ENCODE measurements at places on chromosomes 16 and 17.

DNA sequence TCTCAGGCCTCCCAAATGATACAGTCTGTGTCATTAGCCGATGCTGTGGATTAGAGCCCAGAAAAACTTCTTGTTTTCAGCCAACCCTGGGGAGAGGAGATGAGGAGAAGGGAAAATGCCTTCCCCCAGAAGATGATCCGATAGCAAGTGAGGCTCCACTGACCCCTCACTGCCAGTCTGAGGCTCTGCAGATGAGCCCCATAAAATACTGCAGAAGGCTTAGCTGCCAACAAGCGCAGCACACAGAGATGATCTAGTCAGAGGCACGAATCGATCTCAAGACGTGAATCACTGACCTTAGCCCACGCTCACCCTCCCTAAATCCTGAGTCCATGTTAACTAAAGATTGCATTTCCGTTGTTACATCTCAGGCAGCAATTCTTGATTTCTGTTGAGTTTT, 31.5 kb downstream of the SALL1 start:
- no peak for DNase-seq

DNA sequence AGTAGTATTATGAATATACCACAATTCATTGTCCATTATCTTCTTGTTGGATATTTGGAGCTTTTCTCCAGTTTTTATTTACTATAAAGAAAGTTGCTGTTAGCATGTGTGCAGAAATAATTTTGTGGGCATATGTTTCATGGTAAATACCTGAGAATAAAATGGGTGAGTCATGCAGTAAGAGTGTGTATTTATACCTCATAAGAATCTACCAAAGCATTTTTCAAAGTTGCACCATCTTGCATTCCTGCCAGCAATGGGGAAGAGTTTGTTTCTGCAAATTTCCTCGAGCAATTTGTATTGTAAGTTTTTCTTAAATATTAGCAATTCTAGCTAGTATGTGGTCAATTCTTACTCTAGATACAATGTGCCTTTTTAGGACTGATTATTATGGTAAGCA, 7.9 kb upstream of the MON1B start:
- DNase-seq: no peak

GRCh38 chr17:65750631-65751115, 189.2 kb upstream of the AXIN2 start:
- DNase-seq: peak; percentile 85

DNA sequence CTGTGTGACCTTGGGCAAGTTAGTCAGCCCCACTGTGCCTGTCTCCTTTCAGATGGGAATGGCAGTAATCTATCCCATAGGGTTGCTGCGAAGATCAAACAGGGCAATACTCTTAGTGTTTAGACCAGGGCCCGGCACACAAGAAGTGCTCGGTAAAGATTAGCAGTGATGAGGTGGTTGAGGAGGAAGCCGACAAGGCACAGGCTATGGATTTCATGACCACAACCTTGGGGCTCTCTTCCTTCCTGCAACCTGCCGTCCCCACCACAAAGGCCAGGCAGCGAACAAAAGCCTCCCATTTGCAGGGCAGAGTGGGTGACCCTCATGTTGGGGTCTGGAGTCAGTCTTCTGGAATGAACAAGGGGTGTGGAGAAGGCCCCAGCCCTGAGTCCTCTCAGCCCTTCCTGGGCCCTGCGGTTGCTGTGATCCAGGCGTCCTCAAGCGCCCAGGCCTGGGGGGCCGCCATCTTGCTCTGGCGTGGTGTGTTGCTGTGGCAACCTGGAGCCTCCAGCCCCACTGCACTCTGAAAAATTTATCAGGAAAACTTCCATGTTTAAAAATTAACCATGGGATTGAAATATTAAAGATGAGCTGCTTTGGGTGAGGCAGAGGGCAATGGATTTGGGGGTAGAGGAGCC, 9.8 kb downstream of the ADAM11 start:
- DNase-seq: no peak

GRCh38 chr17:64297467-64298088, 34.5 kb upstream of the TEX2 start:
- no peak for DNase-seq

GRCh38 chr17:27577884-27578717, 52.9 kb upstream of the LGALS9 start:
- no peak for DNase-seq

DNA sequence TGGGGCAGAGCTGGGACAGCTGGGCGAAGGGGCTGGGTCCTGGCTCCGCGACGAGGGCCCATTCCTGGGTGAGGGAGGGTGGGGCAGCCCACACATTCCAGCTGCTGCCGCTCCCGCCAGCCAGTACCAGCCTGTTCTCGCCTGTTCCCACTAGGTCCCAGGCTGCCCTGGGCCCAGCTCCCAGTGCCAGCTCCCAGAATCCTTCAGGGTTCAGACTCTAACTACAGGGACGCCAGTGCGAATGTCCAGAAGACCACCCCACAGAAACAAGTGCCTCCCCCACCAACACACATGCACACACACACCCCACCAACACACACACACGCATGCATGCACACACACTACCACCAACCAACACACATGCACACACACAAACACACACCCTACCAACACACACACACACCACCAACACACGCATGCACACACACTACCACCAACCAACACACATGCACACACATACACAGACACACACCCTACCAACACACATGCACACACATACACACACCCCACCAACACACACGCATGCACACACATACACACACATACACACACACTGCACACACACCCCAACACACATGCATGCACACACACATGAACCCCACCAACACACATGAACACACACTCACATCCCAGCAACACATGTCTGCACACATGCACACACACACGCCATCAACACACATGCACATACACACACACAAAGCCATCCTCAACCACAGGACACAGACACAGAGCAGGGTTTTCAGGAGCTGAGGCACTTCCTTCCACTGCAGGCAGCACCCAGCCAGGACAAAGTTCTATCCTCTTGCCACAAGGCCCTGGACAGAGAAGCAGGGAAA, 27.5 kb upstream of the KRT17 start:
- DNase-seq: no peak

GRCh38 chr17:70298929-70299531, 129.7 kb downstream of the KCNJ2 start:
- DNase-seq: no peak

DNA sequence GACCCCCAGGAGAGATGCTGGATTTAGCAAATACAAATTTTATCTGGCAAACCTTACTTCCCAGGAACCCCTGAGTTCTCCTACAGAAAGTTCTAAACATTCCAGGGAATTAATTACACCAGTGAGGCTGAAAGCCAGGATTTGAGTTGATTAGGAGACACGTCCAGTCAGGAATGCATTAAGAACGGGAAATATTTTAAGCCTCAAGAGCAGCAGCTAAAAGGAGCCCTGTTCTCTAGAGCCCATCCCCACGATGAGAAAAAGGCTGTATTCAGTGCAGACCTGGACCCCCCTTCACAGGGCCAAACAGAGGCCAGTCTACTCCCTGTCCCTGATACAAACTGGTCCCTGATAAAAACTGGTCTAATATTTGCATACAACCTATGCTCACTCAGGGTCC, 55.0 kb downstream of the VAT1L start:
- no peak for DNase-seq

- DNase-seq: peak; percentile 49
Measured at GRCh38 chr17:66727634-66728570, 107.0 kb upstream of the CACNG5 start.

GRCh38 chr17:19748807-19749193, 702 bp upstream of the ALDH3A1 start:
- no peak for DNase-seq

GRCh38 chr17:80650331-80650672, 105.7 kb downstream of the RPTOR start:
- DNase-seq: no peak

- DNase-seq: peak; percentile 79
Measured at GRCh38 chr16:87791295-87792204, 25.8 kb upstream of the KLHDC4 start.

DNA sequence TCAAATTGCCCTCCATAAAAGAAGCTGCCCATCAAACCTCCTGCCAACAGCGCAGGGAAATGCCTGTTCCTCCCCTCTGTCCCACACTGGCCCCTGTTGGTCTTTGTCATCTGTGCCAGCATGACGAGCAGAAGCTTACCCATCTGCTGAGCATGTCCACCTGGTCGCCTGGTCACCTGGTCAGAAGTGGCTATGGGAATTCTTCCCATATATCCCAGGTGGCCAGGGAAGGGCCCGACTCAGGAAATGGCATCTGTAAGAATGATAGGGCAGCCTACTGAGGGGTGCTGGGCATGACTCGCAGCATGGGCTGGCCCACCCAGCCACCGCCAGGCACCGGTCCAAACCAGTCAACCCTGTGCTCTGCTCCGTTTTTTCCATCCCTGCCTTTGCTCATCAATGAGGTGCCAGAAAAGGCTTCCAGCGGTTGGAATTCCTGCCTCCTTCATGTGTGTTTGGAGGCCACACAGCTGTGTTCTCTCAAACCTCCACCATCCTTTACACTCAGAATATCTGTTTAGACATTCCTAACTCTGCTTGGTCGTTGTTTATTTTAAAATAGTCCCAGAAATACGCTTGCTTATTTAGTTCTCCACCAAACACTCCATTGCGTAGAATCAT, 145.2 kb downstream of the CLEC16A start:
- no peak for DNase-seq

GRCh38 chr17:42065201-42065600, 14.8 kb upstream of the C17orf113 start:
- DNase-seq: no peak

DNA sequence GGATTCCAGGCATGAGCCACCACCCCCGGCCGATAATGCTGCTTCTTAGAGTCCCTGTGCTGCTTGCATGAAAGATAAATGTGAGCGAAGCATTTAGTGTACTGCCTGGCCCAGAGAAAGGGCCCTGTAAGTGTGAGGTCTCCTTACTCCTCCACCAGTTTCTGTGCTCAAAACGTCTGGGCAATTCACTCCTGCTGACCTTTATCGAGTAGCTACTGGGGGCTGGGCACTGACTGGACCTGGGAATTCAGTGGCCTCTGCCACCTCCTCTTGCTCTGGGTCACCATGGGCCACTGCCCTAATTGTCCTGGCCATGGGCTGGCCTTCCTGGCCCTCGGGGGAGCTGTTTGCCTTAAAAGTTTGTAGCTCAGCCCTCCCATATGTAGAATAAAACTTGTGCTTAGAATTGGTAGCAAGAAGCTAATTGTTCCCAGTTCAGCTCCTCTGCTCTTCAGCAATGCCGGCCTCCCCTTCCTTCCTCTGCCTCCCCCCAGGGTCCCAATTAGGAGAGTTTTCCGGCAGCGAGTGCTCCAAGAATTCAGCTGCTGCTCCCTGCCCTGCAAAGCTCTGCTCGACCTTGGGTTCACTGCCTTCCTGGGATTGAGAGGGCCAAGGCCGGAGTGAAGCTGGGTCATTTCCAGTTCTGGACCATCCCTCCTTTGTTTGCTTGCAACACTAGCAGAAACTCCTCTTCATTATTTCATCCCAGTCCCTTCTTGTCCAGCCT, 98.9 kb upstream of the CDC42EP4 start:
- DNase-seq: no peak

DNA sequence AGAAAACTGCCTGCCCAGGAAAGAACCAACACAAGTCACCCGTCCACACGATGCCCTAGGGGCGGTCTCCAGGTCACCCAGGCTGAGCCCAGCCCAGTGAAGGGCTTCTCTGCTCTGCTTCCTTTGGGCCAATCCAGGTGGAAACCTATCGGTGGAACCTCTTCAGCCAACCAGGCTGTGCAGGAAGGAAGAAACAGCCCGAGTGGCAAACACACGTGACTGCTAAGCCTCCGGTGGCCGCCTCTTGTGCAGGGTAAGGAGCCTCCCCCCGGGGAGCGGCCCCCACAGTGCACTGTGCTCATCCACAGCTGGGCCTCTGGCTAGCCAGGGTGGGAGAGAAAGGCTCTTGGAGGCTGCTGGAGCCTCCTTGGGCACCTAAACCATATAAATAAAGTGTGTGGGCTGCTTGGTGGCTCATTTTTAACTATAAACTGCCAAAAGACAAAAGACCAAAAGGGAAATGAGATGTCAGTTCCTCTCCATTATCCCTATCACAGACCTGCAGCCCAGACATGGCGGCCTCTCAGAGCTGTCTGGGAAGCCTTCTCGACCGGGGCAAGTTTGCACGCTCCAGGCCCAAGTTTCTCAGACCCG, 2.4 kb downstream of the RTN4RL1 start:
- DNase-seq: no peak

DNA sequence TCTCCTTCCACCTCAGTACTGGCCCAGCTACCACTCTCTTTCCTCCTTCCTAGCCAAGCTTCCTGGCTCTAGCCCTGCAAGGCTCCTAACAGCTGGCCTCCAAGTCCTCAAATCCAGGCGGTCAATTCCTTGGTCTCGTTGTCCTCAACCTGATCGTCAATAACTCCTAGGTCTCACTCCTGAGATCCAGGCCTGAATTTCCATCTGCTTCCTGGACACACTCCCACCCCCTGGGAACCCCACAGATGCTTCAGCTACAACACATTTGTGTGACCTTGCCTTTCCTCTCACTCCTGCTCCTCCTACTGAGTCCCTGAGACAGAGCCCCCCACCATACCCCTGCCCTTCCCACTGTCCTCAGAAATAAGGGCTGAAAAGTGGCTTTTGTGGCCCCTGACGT, 2.3 kb downstream of the ENKD1 start:
- DNase-seq: no peak

All from left lobe of liver (tissue), 2 donors.